T-helper 2 cell treated with Interferon-gamma antibody and Interleukin-4, amounts not matched to agents 5 μg/mL and 100 μg/mL, for 36 hours (primary cell): ENCODE measurements at places on chromosomes 2 and 18.

GRCh38 chr2:180553094-180553715 lies 427.2 kb upstream of the UBE2E3 start:
- DNase-seq, result no peak

DNA sequence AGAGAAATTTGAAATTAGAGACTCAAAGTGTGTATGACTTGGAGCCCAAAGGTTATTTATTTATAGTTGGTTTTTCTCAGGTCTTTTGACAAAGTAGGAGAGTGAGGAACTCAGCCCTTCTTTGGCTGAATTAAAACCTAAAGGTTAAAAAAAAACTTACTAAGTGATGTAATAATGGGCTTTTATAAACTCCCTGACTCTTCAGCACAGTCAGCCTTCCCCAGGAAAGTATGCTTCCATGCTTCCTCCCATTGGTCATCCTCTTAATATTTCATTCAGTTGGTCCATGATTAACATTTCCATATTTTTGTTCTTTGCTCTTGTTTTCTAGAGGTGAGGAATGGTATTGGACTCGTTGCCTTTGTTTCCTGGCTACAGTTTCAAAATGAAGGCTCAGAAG lies 7.2 kb downstream of the ARPC2 start:
- DNase-seq, result no peak

GRCh38 chr2:9650119-9650821 lies 19.5 kb upstream of the YWHAQ start:
- no peak for DNase-seq

DNA sequence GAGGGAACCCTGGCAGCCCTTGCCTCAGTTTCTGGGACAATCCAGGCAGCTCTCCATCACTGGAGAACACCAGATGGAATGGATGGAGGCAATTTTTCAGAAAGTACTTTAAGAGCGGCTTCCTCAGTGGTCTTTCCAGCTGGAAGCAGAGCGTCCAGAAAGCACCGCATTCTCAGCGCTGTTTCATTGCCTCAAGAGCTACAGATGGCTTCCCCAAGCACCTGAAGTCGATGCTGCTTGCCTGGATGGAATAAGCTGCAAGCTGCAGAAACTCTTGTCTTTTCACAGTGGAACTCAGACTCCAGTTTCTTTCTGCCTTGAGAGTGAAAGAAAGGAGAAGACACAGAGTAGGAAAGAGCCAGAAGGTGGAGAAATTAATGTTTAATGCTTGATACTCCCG lies 766.9 kb downstream of the TDRD15 start:
- no peak for DNase-seq

- no peak for DNase-seq
Measured at GRCh38 chr2:231936491-231936890, 10.3 kb upstream of the NPPC start.

GRCh38 chr2:52955079-52955478 lies 812.5 kb upstream of the CHAC2 start:
- DNase-seq, result no peak

GRCh38 chr2:83342860-83343329 lies 1116.2 kb downstream of the SUCLG1 start:
- no peak for DNase-seq

GRCh38 chr2:129907256-129907998 lies 72.0 kb upstream of the RAB6C start:
- DNase-seq, result no peak

- DNase-seq, result no peak
Measured at GRCh38 chr2:135650721-135651120, 90.9 kb upstream of the UBXN4 start.

DNA sequence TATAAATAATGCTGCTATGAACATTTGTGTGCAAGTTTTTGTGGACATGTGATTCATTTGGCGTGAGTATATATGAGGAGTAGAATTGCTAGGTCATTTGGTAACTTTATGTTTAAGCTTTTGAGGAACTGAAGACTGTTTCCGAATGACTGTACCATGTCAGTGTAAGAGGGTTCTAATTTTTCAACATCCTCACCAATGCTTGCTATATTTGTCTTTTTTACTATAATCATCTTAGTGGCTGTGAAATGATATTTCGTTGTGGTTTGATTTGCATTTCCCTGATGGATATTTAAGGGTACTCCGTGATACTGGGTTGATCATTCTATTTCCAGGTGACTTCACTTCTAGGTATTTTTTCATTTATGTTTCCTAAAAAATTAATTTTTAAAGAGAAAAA lies 241.1 kb downstream of the BCL2 start:
- no peak for DNase-seq

- DNase-seq, result no peak
Measured at GRCh38 chr2:96107708-96108065, 8.7 kb downstream of the ADRA2B start.

DNA sequence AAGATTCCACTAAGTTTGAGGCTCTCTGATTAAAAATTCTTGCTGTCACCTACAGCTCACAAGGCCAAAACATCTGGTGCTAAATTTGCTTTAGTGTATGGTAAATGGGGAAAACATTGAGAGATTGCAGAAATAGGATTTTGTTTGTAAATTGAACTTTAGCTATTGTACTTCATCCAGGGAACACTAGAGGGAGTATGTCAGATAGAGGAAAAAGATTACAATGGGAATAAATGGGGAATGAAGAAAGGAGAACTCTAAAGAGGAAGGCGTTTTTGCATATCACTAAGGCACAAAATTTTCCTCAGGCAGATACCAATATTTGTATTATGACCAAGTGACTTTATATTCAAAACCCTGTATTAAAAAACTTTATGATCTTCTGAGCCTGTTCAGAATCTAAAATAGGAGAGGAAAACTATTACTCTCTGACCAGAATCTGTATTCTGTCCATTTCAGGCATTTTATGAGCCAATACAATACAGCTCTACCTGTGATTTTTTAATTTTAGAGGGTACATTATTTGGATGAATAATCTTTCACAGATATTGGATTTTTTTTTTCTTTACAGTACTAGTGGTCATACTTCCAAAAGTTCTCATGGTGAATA lies 52.3 kb upstream of the ITGB6 start:
- no peak for DNase-seq

GRCh38 chr2:28930205-28930604 lies 35.7 kb downstream of the WDR43 start:
- DNase-seq, result no peak

DNA sequence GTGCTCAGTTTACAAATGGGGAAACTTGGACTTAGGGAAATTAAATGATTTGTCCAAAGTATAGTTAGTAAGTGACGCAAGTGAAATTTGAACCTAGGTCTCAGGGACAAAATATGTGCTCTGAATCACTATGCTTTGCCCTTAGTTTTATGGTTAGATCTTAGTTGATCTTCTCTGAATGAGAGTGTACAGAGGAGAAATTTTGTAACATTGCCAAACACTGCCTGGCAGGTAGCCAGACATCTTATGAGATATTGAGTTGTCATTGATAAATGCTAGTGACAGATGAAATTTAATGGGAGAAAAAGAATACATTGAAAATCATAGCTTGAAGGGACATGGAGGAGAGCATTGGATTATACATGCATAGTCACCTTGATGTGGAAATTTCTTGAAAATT lies 91.4 kb downstream of the GALNT1 start:
- no peak for DNase-seq

GRCh38 chr2:176101216-176101830 lies 1.7 kb downstream of the HOXD12 start:
- no peak for DNase-seq

DNA sequence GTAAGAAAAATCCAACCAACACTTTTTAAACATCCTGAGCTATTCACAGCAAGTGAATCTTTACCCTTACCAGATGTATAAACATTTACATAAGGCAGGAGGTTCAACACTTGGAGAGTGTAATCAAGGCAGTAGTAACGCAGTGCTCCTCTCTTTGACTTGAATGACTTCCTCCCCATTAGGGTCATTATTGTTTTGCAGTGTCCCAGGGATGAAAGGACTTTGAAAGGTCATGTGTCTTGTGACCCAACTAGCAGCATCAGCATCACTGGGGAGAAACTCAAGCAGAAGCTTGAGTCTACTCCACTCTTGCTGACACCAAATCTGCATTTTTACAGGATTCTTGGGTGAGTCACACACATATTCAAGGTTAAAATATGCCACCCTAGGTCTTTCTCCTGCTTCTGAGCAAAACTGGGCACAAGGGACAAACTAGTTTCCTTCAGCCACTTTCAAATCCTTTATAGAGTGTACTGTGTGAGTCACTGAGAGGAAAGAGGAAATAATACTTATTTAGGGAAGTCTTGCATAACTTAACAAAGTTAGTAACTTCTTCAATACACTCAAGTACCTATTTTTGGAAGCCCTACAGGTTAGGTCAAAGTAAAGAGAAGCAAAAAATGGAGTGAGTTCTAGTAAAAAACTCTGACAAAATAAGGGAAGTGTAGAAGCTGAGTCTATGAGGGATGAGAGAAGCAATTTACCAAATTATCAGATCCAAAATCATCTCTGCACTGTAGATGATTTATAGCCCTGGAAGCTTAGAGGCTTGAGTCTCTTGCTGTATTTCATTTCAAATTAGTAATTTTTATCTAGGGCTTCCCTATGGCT lies 51.0 kb upstream of the EML4 start:
- DNase-seq, result no peak

DNA sequence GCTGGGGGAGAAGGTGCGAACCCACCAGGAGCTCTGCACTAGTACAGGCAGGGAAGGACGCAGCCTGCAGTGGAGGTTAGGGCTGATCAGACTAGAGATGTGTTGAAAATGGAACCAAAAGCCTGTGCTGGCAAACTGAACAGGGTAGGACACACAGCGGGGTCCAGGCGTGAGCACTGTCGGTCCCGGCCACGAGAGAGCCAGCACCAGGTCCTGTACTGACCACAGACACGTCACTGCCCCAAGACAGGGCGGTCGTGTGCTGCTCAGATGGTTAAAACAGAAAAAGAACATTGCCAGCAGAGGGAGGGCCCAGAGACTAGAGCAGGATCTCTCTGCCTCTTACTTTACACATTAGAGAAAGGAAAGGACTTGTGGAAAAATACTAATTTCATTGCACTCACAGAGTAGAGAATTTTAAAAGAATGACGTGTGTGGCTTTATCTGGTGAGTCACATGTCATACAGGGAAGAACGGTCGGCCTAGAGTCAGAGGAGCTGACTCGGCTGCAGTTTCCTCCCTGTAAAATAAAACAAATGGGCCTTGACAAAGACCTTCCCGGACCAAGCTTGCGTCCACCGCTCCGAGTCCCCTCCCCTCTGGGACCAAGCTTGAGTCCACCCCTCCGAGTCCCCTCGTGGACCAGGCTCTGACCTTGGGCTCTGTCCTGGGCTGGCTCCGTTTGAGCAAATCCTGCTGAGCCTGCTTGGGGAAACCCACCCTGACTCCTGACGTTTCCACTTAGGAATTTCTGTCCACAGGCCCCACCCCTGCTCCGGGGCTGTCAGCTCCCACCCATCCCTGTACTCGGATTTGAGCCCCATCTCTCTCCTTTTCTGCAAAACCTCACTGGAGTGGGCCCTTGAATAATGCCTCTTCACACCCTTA lies 16.7 kb upstream of the ADI1 start:
- no peak for DNase-seq

GRCh38 chr2:7060631-7061449 lies 143.6 kb downstream of the RNF144A start:
- DNase-seq, result no peak

GRCh38 chr2:174198846-174199564 lies 49.3 kb downstream of the OLA1 start:
- DNase-seq, result no peak

DNA sequence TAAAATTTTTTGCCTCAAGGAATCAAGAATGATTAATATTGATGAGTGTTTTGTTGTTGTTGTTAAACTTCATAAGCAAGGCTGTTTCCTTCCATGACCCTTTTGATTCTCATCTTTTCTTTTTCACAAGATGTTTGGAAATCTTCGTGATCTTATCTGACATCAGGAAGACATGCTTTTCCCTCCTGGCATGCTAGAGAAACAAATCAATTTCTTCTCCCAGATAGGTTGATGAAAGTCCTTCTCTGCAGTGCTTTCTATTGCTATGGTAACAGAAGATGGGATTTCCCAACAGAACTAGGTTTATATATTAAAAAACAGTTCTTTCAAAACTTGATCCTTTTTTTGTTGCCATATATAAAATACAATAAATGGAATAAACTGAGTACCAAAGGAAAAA lies 85.2 kb downstream of the EML6 start:
- DNase-seq, result no peak

DNA sequence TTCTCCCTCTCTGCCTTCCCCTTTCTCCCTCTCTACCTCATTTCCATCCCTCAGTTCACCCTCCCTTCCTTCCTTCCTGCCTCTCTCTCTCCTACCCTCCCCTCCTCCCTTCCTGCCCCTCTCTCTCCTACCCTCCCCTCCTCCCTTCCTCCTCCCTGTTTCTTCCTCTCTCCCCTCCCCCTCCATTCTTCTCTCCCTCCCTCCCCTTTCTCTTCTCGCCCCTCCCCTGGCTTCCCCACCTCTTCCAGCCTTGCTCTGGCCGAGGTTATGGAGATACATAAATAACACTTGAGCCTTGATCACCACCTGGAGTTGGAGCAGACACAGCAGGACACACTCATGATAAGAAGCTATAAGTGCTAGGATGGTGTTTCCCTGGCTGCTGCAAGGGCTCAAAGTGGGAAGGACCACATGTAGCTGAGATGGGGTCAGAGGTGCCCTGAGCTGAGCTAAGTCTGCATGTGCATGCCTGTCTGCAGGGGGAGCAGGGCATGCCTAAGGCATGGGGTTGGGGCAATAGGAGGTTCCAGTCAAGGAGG lies 326.1 kb upstream of the HS6ST1 start:
- DNase-seq, result no peak

DNA sequence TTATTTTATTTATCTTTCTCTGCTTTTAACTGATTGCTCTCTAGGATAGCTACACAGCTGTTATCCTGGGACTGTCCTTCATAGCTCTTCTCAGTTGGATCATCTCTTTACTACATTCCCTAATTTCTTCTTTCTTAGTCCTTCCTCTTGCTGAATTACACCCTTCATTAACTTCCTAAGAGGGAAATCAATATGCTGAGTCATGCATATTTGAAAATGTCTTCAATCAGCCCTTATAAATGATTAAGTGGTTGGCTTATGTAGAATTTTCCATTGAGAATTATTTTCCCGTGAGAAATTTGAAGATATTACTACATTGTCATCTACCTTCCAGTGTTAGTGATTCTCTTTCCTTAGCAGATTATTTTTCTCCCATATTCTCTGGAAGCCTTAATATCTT lies 214.2 kb downstream of the SOCS6 start:
- DNase-seq, result no peak

GRCh38 chr2:38200598-38200997 lies 124.6 kb upstream of the CYP1B1 start:
- no peak for DNase-seq

DNA sequence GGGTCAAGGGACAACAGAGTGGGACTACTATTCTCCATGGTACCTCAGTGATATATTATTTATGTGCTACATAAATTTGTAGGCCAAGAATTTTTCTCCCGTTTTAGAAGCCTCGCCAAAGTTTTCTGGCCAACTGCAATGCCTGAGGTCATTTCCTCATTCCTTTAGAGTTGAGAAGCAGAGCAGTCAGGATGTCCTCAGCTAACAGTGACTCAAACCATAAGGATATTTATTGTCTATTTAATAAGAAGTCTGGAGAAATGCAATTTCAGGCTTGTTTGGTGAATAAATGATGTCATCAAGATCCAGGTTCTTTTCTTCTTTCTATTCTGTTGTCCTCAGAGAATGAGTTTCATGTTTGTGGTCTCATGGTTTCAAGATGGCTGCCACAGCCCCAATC lies 91.0 kb downstream of the ADCYAP1 start:
- DNase-seq, result no peak
